NCI-H2081 treated with DMSO at 0.1 percent for 48 hours (cell line): ENCODE measurements at places on chromosomes 3 and 15.

DNA sequence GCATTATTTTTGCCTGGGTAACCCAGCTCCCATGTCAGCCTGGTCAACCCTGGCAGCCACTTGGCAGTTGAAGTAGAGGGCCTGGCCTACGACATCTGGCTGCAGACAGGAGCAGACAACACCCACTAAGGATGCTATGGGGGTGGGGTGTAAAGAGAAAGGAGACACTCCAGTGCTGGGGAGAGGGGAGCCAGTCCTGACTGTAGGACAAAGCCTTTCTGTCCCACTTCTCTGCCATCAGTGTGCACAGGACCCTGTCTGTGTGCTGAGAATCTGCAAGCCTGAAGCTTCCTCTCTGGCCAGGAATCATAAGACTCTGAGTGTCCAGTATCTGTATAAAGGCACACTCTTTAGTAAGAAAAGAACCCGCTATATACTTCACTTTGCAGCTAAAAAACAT, 96.3 kb upstream of the CHRM5 start:
- no peak for DNase-seq

- no peak for DNase-seq
These were observed 92.3 kb downstream of the SLC9A9 start for GRCh38 chr3:143755978-143756377.

DNA sequence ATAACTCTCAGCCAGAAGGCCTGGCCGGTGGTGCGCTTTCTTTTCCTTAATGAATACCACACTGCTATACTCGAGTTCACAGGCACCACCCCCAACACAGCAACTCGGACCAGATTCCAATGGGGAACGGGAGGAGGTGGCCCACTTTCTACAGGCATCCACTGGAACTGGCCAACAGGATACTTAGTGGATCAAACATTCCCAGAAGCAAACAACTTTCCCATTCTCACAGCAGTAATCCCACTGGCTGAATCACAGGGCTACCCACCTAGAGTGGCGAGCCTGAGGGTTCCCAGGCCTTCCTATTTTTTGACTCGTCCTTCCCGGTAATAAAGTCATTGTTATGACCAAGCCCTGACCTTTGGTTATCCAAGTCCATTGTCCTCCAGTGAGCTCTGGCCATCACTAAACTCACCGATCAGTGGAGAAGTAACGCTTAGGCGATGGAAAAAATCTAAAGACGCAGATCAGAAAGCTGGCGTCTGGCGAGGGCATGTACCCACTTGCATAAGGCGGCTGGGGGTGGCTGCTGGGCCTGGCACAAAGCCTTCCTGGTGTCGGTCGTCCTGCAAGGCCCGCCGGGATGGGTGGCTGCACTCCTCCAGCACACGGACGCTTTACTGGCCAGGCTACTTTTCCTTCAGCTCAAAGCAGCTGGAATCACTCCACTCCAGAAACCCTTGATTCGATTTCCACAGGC, 1.2 kb downstream of the EOGT start:
- DNase-seq, result no peak

DNA sequence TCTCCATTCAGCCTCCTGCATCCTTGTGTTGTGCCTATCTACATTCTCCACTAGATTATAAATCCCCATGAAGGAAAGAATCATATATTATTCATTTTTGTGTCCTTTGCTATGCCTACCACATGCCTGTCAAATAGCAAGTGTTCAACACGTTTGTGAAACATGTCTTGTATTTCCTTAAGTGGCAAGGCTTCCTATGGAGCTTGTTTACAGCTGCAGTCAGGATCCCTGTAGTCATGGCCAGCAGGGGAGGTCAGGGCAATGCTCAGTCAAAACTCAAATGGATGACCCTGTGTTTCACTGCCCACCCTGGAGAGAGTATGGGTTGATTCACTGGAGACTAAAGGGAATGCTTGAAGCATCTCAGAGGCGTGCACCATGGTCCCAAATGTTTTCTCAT, 191.7 kb upstream of the ATP11B start:
- no peak for DNase-seq

DNA sequence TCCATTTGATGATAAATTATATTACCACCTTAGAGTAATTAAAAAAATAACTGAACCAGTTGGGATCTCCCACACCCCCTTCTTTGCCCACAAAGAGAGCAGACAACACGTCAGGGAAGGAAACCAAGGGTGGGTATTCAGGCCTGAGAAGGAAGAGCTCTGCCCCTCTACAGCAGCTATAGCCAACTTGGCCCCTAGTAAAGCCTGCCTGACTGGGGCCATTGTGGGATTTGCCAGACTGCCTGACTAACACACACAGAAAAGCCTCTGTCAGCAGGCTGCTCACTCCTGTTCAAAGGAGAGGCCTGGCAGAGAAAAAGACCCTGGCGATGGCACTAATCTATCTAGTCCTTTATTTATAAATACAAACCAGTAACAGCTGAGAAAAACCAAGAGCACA, 41.4 kb downstream of the ATP8B4 start:
- DNase-seq, result no peak

GRCh38 chr3:143121241-143122088, 1.9 kb downstream of the CHST2 start:
- no peak for DNase-seq

GRCh38 chr3:52682016-52682415, 3.7 kb downstream of the PBRM1 start:
- DNase-seq, result no peak

DNA sequence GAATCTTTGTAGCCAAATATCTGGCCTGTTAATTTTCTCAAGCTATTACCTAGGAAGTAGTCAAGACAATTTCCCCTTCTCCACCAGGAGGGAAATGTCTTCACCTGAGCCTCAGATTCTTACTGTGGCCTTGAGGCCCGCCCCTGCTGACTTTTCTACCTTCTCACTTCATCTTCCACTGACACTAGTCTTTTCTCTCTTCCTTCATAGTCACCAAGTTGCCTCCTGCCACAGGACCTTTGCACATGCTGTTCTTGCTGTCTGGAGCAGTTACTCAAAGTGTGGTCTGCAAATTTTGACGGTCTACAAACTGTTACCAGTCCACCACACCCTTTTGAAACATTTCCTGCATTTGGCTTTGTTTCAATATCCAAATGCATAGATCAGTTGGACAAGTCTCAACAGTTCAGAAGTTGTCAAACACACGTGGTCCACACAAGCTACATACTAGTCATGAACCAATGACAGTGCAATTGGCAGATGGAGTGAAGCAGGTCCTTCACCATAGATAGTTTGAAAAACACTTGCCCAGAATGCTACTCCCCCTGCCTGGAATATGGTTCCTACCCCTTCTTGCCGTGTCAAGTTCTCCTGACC, 100.5 kb downstream of the OSBPL10 start:
- no peak for DNase-seq

DNA sequence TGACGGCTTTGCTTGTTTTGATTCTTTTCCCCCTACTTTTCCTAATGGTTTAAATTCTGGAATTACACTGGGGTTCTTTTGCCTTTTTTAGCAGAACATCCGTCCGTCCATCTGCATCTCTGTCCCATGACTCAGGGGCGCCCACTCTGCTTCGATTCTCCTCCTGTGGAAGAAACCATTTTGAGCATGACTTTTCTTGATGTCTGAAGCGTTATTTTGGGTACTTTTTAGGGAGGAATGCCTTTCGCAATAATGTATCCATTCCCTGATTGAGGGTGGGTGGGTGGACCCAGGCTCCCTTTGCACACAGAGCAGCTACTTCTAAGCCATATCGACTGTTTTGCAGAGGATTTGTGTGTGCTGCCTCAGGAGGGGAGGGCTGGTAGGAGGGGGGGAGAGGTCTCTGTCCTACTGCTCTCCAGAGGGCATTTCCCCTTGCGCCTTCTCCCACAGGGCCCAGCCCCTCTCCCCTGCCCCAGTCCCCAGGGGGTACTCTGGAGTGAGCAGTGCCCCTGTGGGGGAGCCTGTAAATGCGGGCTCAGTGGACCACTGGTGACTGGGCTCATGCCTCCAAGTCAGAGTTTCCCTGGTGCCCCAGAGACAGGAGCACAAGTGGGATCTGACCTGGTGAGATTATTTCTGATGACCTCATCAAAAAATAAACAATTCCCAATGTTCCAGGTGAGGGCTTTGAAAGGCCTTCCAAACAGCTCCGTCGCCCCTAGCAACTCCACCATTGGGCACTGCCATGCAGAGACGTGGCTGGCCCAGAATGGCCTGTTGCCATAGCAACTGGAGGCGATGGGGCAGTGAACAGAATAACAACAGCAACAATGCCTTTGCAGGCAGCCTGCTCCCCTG, 19.5 kb upstream of the BSN start:
- peak; percentile 41 for DNase-seq

GRCh38 chr3:71602256-71602655, 18.7 kb upstream of the FOXP1 start:
- no peak for DNase-seq

GRCh38 chr3:126798521-126798920, 94.5 kb downstream of the CHCHD6 start:
- no peak for DNase-seq

DNA sequence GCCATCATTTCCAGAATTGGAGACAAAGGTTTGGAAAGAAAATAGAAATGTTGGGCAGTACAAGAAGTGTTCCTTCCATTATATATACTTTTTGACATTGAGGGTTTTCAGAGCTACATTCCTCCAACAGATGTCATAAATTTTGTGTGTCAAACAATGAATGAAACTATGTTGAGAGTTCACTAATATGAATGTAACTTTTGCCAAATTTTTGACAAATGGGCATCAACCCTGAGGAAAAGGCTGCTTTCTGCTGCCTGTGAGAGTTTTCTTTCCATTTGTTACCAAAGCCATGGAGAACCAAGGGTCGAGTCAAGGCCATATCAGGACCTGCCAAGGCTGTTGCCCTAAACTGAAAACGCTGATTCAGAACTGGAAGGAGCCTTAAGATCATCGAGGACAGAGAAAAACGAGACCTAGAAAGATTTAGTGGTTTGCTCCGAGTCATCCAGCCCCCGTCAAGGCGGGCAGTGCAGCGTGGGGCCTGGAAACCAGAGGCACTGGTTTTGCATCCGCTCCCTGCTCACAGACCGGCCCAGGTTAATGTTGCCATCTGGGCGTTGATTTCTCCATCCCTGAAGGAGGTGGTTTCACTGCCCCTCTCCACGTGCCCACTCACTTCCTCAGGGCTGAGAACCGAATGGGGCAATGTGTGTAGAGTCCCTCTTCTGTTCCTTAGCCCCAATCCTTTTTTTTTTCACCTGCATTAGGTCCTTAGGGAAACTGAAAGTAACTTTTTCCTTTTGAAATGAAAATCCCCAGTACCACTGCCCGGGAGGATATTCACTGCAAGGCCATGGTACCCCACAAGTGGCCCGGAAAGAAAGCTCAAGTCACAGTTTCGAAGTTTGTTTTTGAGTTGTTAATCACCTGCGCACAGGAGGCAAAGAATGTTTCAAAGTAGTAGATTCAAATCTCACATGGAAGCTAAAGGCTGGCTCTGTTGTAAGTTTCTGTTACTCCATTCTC, 32.8 kb downstream of the TPM1 start:
- DNase-seq, result no peak

DNA sequence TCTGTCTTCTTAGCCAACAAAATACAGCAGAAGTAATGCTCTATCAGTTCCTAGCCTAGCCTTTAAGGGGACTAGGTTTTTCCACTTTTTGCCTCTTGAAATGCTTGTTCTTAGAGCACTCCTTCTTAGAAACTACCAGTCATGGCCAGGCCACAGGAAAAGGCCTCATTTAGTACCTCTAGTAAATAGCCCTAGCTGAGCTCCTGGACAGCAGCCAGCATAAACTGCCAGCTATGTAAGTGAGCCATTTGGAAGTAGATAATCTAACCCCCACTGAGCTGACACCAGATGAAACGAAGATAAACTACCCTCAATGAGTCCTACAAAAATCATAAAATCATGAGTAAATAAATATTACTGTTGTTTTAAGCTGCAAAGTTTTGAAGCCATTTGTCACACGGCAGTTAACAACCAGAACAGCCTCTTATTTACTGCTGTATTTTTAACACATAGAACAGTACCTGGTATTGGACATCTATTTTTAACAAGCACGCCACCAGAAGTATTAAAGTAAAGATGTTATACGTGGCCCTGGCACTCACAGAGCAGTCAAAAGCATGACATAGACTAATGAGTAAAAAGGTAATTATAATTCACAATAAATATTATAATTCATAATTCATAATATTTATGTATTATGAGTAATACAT, 12.0 kb downstream of the TBC1D5 start:
- DNase-seq, result peak; percentile 97

GRCh38 chr3:115916866-115917265, 293.6 kb downstream of the GAP43 start:
- no peak for DNase-seq

DNA sequence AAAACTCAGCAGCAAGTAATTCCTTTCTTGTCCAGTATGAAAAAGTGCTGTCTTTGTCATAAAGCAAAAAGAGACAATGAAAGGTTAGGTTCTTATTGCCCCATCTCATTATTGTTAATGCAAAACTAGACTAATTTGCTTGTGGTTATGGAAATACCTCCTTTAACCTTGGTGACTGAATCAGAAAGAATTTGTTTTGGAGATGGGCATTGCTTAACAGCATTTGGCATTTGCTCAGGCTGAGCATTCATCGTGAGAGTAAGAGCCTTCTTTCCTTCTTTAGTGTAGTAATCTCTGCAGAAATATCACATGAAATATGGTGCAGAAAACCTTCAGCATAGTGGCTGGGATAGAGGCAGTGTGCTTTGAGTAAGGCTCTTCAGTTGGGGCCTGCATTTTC, 103.1 kb downstream of the CNTN6 start:
- DNase-seq, result no peak

DNA sequence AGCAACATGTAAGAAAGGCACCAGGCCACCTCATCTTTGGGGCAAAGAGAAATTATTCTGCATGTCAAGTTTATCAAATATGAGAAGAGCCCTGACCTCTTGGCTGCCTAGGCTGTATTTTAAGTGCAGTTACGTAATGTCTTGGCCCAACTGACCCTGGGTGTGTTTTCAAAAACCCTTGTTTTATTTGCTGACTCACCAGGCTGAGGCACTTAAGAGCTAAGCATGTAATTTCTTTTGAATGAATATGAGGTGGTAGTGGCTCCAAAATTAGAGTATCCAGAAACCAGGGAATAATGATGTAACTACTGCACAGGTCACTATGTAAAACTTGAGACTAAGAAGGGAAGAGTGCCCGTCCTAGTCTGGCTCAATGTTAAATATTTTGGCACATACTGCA, 24.3 kb downstream of the PGPEP1L start:
- DNase-seq, result no peak

DNA sequence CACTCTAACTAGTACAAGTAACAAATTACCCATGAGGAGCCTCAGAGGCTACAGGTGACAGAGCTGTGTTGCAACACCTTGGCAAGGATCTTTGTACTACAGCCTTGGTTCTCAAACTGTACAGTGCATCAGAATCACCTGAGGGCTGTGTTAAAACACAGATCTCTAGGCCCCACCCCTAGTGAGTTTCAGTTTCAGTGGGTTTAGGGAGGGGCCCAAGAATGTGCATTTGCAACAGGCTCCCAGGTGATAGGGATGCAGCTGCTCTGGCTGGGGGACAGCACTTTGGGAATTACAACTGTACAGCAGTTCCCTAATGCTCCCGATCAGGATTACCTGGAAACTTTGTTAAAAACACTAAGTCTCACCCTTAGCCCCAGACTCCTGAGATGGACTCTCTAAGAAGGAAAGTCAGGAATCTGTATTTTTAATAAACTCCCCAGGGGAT, 66.1 kb upstream of the NR2F2 start:
- DNase-seq, result no peak
